ENCODE measurements at places on chromosomes 1 and 21.
A peak's percentile ranks its signal among the peaks of the same experiment; 100 is the strongest.

DNA sequence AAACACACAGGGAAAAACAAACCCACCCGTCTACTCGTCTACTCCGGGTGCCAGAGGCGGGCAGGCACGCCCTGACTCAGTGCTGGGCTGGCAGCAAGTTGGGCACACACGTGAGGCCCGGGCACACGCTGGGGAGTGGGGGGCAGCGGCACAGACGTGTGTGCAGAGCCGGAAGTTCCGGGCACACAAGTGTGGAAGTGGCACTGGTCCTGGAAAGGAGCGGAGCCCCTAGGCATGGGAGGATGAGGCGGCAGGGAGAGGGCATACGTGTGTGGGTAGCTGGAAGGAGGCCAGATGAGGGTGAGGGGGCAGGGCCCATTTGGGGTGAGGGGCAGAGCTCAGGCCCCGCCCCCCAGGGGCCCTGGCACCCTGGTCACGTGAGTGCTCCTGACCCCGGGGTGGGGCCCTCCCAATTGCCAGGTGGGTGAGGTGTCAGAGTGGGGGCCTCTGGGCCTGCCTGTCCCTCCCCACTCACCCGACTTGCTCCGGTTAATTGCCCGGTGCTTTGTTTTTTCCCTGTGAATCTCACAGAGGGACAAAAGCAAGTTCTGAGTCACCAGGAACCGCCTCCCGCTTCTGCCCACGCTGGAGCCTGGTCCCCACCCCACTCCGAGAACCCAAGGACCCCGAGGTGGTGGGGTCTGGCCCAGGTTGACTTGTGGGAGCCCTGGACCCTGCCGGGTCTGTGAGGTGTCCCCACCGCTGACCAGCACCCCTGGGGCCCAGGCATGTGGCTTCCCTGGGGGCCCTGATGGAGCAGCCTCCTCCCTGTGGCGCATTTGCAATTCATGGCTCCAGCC is 104.8 kb upstream of the CASZ1 start:
- no peak for DNase-seq

GRCh38 chr1:40185951-40186864 is 25.0 kb downstream of the RLF start:
- DNase-seq: no peak

- DNase-seq: no peak
Observed at GRCh38 chr1:4655674-4656532, 1.5 kb downstream of the AJAP1 start.

DNA sequence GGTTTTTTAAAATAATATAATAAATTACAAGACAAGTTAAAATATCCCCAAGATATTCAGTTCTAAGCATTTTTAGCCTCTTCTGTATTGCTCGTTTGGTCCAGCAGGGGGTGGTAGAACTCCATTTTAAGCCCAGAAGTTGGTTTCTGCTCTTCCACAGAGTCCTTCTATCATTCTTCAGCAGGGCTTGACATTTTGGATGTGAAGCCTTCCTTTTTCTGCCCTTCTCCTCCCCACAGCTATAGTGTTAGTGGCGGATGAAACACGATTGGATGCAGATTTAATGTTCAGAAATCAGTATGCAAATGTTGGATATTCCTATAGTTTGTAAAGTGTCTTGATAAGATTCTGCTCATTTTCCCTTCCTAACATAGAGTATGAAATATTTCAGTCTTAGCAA is 1.4 kb downstream of the NCAM2 start:
- no peak for DNase-seq

- DNase-seq: no peak
Observed at GRCh38 chr1:6509919-6510291, 18.4 kb upstream of the PLEKHG5 start.

GRCh38 chr1:219563568-219563967 is 49.3 kb downstream of the ZC3H11B start:
- no peak for DNase-seq

DNA sequence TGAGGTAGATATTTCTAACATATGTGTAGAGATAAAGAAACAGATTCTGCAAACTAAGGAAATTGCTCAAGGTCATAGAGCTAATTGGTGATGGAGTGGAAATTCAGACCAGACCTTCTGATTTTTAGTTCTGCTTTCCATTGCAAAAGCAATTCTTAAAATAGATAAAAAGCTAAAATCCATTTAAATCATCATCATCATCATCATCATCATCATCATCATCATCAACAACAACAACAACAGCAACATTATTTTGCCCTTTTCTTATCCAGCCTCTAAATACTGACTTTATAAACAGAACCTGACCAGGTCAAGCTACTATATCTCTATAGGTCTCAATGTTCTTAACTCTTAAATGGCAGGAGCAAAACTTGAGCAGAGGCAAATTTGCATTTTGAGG is 14.0 kb upstream of the ROR1 start:
- DNase-seq: no peak

GRCh38 chr1:160284220-160284781 is 632 bp downstream of the PEX19 start:
- DNase-seq: peak; percentile 28

- DNase-seq: no peak
Observed at GRCh38 chr1:43319288-43319687, 18.3 kb upstream of the MPL start.

- no peak for DNase-seq
Observed at GRCh38 chr21:45126204-45126626, 51.8 kb downstream of the ADARB1 start.

GRCh38 chr1:161981126-161981525 is 42.5 kb downstream of the OLFML2B start:
- DNase-seq: no peak

DNA sequence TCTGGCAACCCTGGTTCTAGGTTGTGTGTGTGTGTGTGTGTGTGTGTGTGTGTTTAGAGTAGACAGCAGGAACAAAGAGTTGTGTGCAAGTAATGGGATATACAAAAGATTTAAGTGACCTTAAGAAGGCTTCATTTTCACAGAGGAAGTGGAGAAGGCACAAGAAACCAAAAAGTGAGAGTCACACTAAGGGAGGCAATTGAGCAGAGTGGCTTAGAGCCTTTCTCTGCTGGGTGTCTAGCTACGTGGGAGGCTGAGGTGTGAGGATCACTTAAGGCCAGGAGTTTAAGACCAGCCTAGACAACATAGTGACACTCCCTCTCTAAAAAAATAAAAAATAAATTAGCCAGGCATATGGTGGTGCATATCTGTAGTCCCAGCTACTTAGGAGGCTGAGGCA is 44.4 kb upstream of the HAO2 start:
- DNase-seq: no peak

GRCh38 chr1:230215529-230215928 is 148.5 kb downstream of the GALNT2 start:
- DNase-seq: no peak

GRCh38 chr1:43007377-43008114 is 48.9 kb upstream of the SLC2A1 start:
- DNase-seq: peak; percentile 65

DNA sequence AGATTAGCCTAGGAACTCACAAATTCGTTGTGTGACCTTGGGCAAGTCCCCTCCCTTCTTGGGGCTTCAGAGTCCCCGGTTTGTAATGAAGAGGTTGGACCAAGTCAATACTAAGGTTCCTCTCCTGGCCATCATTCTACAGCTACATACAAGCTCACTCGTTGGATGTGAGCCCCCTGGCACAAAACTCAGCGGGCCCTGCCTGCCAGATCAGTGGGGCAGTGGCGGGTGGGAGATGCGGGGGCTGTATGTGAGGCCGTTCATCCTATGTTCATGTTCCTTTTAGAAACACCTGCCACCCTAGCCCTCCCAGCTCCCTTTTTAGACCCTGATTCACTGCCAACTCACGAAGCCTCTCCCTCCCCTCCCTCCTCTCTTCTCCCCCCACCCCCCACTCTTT is 2.1 kb downstream of the DLGAP3 start:
- no peak for DNase-seq

DNA sequence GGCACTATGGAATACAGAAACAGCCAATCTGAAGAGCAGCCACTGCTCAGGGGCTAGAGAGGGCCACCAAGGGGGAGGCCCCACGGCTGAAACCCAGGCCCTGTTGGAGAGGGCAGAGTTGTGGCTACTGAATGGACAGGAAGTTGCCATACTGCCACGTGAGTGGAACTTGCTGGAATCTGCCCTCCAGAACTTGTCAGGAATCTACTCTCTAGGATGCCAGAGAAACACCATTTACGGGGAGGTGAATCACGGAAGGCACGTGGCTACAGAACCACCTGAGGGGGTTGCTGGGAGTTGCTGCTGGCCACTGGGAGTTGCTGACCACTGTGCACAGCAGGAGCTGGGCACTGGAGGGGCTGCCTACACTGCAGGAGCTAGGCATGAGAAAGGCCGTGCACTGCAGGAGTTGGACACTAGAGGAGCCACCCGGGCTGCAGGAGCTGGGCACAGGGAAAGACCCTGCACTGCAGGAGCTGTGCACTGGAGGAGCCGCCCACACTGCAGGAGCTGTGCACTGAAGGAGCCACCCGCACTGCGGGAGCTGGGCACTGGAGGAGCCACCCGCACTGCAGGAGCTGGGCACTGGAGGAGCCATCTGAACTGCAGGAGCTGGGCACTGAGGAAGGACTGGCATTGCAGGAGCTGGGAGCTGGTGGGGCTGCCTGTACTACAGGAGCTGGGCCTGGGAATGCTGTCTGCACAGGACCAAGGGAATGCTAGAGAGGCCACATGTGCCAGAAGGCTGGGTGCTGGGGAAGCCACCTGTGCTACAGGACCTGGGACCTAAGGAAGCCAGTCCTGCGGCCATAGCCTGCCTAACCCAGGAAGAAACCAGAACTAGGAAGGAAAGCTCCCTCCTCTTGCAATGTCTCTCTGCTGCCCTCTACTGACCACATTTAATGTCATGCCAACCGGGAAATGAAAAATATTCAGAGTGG is 343.4 kb downstream of the MATN1 start:
- DNase-seq: peak; percentile 52

- DNase-seq: no peak
Observed at GRCh38 chr1:245512181-245512888, 357.6 kb downstream of the KIF26B start.

DNA sequence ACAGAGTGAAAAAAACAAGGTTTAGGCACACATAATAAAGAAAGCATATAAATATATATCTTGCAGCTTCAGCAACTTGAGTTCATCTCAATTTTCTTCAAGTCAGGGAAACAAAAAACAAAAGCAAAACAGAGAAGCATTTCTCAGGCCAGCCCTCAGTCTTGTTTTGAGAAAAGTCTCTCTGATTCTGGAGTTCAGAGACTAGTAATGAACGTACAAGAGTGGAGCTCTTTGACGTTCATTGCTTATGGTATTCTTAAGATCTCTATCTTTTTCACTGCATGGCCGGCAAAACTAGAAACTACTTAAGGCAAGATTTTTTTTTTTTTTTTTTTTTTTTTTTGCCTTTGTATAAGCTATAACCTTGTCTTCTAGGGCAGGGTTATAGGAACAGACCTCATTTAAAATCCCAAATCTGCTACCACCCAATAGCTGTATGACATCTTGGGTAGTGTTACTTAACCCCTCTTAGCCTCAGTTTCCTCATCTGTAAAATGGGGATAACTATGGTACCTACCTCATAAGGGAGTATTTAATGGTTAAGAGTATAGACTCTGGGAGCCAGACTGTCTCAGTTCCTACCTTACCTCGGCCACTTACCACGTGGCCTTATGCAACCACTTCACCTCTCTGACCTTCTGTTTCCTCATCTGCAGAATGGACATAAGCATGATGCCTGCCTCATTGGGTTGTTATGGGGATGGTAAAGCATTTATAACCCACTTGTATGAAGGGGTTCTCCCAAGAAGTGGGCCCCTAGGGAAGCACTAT is 33.6 kb downstream of the LMO4 start:
- DNase-seq: no peak

DNA sequence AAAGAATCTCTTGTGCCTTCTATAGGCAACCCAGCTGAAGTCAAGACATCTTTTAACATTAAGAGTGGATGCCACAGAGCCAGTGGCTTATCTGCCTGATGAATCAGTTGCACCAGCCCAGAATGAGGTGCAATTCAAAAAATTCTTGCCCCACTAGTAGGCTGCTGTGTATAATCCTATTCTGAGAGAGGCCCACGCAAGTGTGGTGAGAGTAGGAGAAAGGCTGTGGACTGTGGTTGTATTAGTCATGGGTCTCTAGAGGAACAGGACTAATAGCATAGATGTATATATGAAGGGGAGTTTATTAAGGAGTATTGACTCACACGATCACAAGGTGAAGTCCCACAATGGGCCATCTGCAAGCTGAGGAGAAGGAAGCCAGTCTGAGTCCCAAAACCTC is 216.4 kb downstream of the LTN1 start:
- no peak for DNase-seq

GRCh38 chr1:21344750-21345443 is 54.6 kb upstream of the ECE1 start:
- peak; percentile 71 for DNase-seq

- DNase-seq: no peak
Observed at GRCh38 chr1:215557504-215557903, 9.6 kb upstream of the KCTD3 start.

DNA sequence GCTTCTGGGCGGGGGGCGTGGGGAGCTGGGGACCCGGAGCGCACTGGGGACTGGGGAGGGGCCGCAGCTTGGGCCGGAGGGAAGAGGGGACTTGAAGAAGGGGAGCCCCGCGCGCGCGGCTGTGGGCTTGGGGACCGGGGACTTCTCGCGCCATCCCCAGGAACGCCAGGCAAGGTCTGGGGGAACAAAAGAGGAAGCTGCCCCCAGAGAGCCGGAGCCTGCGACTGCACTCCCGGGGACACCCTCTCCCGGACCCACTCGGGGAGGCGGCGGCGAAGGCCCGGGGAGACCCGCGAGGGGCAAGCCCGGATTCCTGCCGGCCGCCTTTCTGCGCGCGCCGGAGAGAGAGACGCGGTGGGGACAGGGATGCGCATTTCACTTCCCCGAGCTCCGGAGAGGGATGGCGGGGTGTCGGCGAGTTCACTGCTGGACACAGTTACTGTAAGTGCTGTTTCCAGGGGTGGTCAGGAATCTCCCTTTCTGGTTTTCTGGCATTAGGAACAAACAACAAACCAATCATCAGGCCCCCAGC is 732 bp downstream of the ABCG1 start:
- peak; percentile 64 for DNase-seq

DNA sequence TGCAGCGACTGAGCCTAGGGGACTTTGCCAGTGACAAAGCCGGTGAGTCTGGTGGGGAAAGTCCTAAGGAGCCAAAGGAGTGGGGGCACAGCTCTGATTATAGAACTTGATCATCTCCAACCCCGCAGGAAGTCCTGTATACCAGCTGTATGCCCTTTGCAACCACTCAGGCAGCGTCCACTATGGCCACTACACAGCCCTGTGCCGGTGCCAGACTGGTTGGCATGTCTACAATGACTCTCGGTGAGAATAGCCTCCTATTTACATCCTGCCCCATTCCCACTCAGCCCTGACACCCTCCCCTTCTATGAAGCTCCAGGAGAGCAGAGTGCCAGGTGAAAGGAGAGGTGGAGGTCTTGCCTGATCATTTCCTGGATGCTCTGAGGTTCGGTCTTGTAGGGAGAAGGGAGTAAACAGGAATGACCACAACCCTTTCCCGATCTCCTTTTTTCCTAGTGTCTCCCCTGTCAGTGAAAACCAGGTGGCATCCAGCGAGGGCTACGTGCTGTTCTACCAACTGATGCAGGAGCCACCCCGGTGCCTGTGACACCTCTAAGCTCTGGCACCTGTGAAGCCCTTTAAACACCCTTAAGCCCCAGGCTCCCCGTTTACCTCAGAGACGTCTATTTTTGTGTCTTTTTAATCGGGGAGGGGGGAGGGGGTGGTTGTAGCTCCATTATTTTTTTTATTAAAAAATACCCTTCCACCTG is 1.2 kb upstream of the PPOX start:
- no peak for DNase-seq

Measured in Peyer's patch (tissue), 4 donors.